Sigmoid colon (tissue), 7 donors: ENCODE measurements at places on chromosomes 2 and 18. TPM values are rescaled to one million over a fixed set of nuclear protein-coding genes. Genes with fewer than 3 reads are reported as not detected.

Gene C2orf80
- not detected for polyA plus RNA-seq

Gene SCN7A
- polyA plus RNA-seq = 1.8 TPM

Gene EPB41L3
- polyA plus RNA-seq = 26.1 TPM

Gene CLEC4F
- not detected for polyA plus RNA-seq

Gene TTN
- polyA plus RNA-seq = under 0.01 TPM

Gene FASTKD1
- 40.8 TPM for polyA plus RNA-seq

Gene C2orf66
- 0.03 TPM for polyA plus RNA-seq

- H3K4me1 ChIP-seq = peaks cover 11% of the 10 kb centered on the region
- no peaks in the 10 kb centered on the region for H3K27me3 ChIP-seq
- no peak overlapping the region for H3K4me3 ChIP-seq
Measured at GRCh38 chr2:238739668-238740067, 108.2 kb upstream of the TWIST2 start.

GRCh38 chr2:127633556-127634065 lies 12.3 kb upstream of the GPR17 start:
- DNase-seq = peak; percentile 67
- H3K4me3 ChIP-seq = no peak overlapping the region
- peaks cover 9% of the 10 kb centered on the region for H3K36me3 ChIP-seq
- peak overlapping the region; percentile 89 for H3K27ac ChIP-seq
- H3K27me3 ChIP-seq = no peaks in the 10 kb centered on the region

GRCh38 chr2:200509235-200509611 lies 645 bp downstream of the KCTD18 start:
- peaks cover 6% of the 10 kb centered on the region for H3K36me3 ChIP-seq
- no peak for DNase-seq
- peaks cover 15% of the 10 kb centered on the region for H3K4me1 ChIP-seq
- no peaks in the 10 kb centered on the region for H3K27me3 ChIP-seq
- H3K27ac ChIP-seq = peak overlapping the region; percentile 80

DNA sequence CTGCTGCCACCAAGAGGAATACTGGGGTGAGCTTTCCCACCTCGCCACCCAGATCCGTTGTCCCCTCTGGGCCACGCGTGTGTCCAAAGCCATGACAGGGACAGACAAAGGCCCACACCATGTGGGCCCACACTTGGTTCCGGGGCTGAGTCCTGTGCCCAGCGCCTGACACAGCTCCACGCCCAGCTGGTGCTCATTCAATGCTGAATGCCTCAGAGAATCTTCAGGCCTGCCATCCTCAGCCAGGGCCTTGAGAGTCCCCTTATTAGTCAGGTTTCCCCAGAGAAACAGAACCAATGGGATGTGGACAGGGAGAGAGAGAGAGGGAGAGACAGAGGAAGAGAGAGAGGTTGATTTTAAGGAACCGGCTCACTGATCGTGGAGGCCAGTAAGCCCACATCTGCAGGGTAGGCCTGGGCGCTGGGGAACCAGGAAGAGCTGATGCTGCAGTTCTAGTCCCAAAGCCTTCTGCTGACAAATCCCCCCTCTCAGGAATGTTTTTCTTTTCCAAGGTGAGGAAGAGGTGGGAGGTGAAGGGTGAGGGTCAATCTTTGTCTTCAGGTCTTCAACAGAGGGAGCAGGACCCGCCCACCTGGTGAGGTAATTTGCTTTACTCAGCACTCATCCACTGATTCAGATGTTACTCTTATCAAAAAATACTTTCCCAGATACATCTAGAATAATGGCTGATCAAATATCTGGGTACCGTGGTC lies 10.2 kb upstream of the SPATA3 start:
- no peaks in the 10 kb centered on the region for H3K4me1 ChIP-seq
- no peaks in the 10 kb centered on the region for H3K36me3 ChIP-seq
- no peak overlapping the region for H3K4me3 ChIP-seq
- no peak overlapping the region for H3K27ac ChIP-seq

- no peaks in the 10 kb centered on the region for H3K27me3 ChIP-seq
- DNase-seq = no peak
- H3K4me1 ChIP-seq = no peaks in the 10 kb centered on the region
- H3K27ac ChIP-seq = no peak overlapping the region
- H3K4me3 ChIP-seq = no peak overlapping the region
Measured at GRCh38 chr2:220855296-220855695, 716.8 kb downstream of the EPHA4 start.

GRCh38 chr18:23274638-23275482 lies 139.6 kb downstream of the CABLES1 start:
- no peak overlapping the region for H3K27ac ChIP-seq
- DNase-seq = no peak
- no peaks in the 10 kb centered on the region for H3K36me3 ChIP-seq
- no peaks in the 10 kb centered on the region for H3K4me1 ChIP-seq
- no peak overlapping the region for H3K4me3 ChIP-seq

DNA sequence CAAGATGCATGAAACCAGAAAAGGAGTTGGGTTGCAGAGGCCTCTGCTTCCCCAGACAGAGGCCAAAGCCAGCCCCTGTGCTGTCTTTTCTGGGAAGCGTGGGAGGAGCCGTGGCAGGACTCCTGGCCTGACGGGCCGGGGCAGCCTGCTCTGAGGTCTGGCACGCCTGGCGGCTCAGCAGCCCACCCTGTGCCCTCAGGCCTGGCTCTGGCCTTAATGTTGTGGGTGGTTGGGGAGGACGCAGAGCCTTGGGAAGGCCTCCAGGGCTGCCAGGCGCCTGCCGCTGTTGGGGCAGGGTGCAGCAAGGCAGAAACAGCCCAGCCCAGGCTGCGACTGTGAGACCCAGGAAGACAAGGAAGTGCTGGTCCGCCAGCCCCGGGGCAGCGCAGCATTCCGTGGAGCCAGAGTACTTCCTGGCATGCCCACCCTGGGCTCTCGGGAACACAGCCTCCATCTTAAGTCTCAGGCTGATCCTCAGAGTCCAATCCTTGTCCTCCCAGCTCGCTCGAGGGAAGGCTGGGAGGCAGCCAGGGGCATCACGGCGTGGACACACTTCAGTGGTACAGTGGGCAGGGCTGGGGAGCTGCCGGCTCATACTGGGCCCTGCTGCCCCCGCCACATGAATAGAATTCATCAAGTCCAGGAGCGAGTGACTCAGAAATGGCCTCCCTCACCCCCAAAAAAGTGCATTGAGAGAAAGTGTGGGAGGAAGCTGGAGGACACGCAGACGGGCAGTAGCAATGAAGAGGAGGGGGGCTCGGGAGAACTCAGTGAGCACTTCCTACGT lies 72.6 kb downstream of the EMX1 start:
- no peak overlapping the region for H3K4me3 ChIP-seq
- DNase-seq = peak; percentile 62
- no peaks in the 10 kb centered on the region for H3K27me3 ChIP-seq
- H3K4me1 ChIP-seq = no peaks in the 10 kb centered on the region

DNA sequence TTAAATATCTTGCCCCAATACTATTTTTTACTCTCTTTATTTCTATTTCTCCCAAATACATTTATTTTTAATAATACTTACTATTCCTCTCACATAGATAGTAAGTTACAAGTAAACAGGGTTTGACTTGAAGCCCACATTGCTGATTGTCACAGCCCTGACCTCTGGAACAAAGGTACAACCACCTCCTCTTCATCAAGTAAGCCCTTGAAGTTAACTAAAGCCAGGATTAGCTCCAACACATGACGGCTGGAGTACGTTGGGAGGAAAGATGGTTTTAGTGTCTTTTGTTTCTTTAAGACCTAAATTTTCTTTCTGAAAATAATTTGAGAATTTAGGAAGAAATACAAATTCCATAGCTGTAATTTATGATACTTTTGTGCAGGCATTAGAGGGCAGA lies 949 bp downstream of the MYOM1 start:
- no peak for DNase-seq
- H3K27ac ChIP-seq = peak overlapping the region; percentile 82
- peaks cover 12% of the 10 kb centered on the region for H3K36me3 ChIP-seq
- H3K4me1 ChIP-seq = no peaks in the 10 kb centered on the region
- H3K4me3 ChIP-seq = peak overlapping the region; percentile 30
- H3K27me3 ChIP-seq = no peaks in the 10 kb centered on the region

- H3K27ac ChIP-seq = no peak overlapping the region
- no peak for DNase-seq
- no peaks in the 10 kb centered on the region for H3K36me3 ChIP-seq
- H3K4me1 ChIP-seq = peaks cover 41% of the 10 kb centered on the region
- no peaks in the 10 kb centered on the region for H3K27me3 ChIP-seq
Measured at GRCh38 chr2:61423714-61424113, 47.2 kb downstream of the USP34 start.

DNA sequence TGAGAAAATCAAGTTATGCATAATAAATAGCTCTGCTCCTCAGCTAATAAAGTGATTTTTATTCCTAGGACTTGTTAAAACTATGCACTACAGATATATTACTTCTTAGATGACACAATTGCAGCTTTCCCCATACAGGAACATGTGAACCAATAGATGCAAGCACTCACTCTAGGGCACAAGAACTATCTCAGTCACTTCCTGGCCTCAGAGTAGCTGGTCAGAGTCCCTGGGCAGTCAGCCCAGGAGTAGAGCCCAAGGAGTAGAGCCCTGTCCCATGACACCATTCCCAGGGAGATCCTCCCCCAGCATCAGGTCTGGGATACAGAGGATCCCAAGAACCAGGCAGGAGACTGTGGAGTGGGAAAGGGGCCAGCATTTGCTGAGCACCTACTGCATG lies 2.7 kb downstream of the TNS1 start:
- no peaks in the 10 kb centered on the region for H3K4me1 ChIP-seq
- H3K27ac ChIP-seq = peak overlapping the region; percentile 44
- H3K4me3 ChIP-seq = no peak overlapping the region
- DNase-seq = peak; percentile 85

DNA sequence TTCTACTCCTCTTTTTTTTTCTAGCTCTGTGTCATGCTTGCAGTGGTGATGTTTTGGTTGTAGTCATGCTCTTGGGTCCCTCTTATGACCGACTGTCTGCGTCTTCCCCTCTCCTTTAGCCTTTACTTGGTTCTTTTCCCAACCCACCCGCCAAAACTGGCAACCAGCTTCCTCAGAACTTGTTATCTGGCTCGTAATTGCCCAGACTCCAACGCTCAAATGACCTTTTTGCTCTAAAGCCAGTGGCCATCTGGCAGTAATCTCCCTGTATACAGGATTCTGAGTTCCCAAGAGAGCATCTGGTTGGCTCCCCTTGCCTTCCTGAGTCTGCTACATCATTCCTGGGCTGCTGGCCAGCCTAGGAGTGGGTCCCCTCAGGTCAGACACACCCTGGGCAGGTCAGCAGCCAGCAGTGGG lies 147.2 kb downstream of the MGAT5 start:
- no peak overlapping the region for H3K4me3 ChIP-seq
- no peak for DNase-seq
- no peaks in the 10 kb centered on the region for H3K27me3 ChIP-seq
- no peaks in the 10 kb centered on the region for H3K36me3 ChIP-seq

DNA sequence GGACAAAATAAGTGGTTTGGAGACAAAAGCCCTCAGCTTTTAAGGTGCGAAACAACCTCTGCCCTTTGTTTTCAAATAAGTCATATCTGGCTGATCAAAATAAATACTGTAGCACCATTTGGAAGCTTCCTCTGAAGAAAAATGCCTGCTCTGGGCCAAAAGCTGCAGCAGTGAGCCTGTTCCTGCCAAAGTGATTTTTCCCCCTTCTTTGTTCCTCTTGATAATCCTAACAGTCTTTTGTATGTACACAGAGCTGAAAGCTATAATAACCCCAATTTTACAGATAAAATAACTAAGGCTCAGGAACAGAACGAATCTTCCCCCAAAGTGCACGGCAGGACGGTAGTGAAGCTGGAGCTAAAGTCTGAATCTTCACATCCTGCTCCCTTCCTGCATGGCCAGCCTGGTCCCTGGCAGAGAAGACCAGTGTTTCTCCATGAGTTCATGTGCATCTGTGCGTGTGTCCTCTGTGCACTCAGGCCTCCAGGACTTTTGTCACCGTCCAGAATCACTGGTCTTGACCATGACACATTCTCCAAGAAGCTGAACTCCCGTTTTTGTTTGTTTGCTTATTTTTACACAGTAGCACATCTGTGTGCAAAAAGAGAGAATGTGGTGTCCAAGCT lies 2114.1 kb upstream of the PIK3C3 start:
- DNase-seq = no peak
- H3K27ac ChIP-seq = no peak overlapping the region
- peaks cover 9% of the 10 kb centered on the region for H3K4me1 ChIP-seq
- peak overlapping the region; percentile 46 for H3K4me3 ChIP-seq
- H3K36me3 ChIP-seq = no peaks in the 10 kb centered on the region

DNA sequence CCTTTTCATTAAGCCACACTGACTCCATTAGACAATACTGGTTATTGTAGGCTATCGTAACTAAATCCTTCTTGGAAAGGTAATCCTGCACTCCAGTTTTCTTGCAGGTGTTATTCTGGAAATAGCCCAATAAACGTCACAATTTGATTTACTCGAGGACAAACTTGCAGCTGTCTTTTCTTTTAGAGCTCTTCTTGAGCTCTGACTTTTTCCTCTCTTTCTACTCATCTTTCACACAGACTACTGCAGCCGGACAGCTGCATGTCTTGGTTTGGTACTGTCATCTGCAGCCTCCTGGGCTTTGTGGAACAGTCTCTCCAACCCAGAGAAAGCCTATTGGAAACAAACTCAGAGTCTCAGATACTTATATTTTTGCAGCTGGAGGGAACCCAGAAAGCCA lies 23.0 kb upstream of the MSGN1 start:
- no peak for DNase-seq
- H3K27ac ChIP-seq = no peak overlapping the region
- no peaks in the 10 kb centered on the region for H3K27me3 ChIP-seq
- H3K36me3 ChIP-seq = no peaks in the 10 kb centered on the region
- H3K4me3 ChIP-seq = no peak overlapping the region
- H3K4me1 ChIP-seq = no peaks in the 10 kb centered on the region

DNA sequence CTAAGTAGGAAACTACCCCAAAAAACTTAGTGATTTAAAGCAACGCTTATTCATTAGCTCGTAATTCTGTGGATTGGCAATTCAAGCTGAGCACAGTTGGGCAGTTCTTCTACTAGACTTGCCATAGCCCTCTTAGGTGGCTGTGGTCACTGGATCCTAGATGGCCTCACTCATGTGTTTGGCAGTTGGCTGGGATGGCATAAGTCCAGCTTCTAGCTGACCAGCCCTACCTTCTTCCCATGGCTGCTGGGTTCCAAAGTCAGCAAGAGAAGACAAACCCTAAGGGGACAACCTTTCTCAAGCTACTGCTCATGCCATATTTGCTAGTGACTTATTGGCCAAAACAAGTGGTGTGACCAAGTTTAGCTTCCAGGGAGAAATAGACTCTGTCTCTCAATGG lies 95.3 kb downstream of the COPS8 start:
- no peaks in the 10 kb centered on the region for H3K36me3 ChIP-seq
- H3K27ac ChIP-seq = peak overlapping the region; percentile 56

DNA sequence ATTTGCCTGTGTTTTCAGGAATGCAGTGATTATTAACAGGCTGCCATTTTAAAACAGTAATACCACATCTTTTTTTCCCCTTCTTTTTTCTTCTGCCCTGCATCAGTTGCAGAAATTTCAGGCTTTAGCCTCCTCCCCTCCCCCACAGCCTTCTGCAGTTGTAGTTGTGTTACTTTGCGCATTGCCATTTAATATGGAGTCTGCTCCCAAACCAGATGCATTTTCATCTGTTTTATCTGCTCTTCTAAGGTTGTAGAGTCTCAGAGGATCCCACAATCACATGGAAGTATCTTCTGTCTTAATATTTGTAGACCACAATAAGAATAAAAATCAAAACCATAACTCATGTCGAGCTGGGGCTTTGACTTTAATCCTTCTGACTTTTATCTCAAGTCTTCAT lies 3.8 kb downstream of the ASXL3 start:
- H3K4me1 ChIP-seq = peaks cover 24% of the 10 kb centered on the region
- no peaks in the 10 kb centered on the region for H3K27me3 ChIP-seq
- no peaks in the 10 kb centered on the region for H3K36me3 ChIP-seq
- DNase-seq = no peak
- H3K27ac ChIP-seq = peak overlapping the region; percentile 42

- H3K36me3 ChIP-seq = no peaks in the 10 kb centered on the region
- DNase-seq = no peak
Measured at GRCh38 chr2:192328297-192328696, 133.6 kb upstream of the TMEFF2 start.
